ENCODE measurements at places on chromosomes 11 and 22.

DNA sequence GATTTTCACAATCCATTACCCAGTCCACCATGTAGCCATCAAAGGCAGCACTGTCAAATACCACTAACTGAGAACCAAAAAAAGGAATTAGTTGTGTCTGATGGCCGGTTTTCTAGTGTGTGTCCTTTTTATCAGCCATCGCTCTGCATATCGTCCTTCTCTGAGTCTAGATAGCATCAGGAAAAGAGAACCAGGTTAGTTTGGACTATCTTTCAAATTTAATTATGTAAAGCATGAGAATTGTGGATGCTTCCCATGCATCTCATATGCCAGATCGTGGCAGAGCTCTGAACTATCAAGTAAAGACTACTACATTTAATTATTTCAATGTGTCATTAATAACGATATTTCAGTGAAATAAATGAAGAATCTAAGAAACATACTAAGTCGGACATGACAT lies 691.9 kb downstream of the FAM181B start:
- DNase-seq: no peak

- no peak for DNase-seq
Measured at GRCh38 chr11:94814272-94814976, 46.3 kb downstream of the AMOTL1 start.

GRCh38 chr22:35312198-35313059 lies 12.7 kb downstream of the TOM1 start:
- no peak for DNase-seq

GRCh38 chr11:34339149-34340064 lies 18.4 kb downstream of the ABTB2 start:
- DNase-seq: no peak

DNA sequence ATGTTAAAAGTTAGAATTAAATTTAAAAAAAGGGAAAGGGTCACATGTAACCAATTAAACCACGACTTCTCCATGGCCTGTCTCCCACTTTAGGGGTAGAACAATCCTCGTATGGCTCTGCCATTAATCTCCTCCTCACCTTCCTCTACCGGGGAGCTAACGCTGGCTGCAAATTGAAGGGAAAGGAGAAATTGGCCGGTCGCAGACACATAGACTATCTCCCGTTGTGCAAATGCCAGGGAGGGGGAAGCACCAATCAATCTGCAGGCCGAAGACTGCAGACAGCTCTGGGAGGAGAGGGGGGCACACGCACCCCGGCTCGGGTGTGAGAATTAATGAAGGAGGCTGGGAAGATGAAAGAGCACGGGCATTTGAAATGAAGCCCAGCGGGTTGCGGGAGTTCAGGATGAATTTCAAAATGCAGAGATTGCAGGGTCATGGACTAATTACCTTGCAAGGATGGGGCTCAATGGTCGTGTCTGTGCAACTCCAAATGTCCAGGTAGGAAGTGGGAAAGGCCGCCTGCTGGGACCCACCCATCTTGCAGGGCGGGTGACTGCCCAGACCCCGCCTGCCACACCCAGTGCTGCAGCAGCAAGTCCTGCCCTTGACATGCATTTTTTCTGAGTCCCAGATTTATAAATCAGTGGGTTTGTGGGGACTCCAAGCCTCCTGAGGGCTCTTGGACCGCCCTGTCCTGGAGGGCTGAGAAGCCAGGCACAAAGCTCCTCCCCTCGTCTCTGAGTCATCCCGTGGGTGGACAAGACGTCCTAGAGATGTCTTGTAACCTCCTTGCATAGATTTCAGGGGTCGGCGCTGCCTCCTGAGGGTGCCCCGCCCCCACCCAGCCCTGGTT lies 534.2 kb downstream of the TBC1D22A start:
- no peak for DNase-seq

GRCh38 chr11:30879322-30880005 lies 293.3 kb upstream of the MPPED2 start:
- no peak for DNase-seq

DNA sequence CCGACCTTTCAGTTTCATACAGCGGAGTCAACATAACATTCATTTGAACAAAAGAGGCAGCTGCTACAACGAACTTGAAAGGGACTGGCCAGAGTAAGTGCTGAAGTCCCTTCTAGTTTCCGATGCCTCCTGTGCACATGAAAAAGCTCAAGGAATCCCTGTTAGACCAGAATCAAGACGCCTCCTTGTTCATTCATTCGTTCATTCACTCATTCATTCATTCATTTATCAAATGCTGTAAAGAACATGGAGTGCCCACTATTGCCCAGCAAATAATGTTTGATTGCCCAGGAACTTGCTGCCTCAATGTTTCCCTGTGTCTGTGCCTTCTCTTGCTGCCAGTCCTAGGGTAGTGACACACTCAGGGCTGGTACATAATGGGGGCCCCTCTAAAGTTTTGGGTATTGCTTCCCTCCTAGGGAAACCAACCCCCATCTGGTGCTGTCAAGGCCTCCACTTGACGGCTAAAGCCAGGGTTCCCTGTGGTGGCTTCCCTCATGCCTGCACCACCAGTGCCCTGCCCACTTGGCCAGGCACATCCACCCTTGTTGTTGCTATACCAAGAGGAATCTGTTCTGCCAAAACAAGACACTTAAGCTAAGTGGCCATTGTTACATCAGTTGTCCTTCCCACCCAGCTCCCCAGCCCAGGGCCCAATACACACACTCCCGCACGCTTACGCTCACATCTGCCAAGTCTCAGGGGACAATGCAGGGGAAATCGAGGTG lies 3.8 kb downstream of the TMPRSS13 start:
- no peak for DNase-seq

GRCh38 chr22:28983190-28983589 lies 78.4 kb downstream of the C22orf31 start:
- DNase-seq: no peak

DNA sequence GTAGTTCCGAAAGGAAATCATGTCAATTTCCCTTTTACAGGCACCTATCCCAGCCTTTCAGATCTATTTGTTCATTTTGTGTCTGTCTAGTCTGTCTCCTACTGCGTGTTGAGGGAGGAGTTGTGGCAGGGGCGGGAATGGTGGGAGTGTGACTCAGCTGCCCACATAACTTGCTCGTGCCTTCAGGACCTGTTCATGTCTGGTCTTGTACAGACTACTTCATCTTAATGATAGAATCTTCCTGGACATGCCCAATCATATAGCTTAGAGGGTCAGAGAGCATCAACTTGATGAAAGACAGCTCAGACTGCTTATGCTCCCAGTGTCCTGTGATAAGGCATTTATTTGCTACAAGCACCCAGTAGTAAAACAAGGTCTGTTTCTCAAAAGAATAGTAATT lies 61.0 kb upstream of the BIRC3 start:
- no peak for DNase-seq

DNA sequence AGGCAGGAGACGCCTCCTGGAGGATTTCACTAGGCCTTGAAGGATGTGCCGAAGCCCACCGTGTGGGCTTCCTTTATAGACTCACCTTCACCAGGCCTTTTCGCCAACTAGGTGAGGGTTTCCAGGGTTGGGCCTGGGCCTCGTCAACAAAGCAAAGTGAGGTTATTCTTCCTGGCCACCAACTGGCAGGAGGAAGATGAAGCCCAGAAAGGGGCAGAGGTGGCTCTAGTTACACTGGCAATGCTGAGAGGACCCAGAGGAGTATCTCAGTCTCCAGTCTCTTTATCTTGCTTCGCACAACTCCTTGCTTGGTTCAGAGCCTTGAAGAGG lies 404 bp upstream of the RELT start:
- DNase-seq: no peak

DNA sequence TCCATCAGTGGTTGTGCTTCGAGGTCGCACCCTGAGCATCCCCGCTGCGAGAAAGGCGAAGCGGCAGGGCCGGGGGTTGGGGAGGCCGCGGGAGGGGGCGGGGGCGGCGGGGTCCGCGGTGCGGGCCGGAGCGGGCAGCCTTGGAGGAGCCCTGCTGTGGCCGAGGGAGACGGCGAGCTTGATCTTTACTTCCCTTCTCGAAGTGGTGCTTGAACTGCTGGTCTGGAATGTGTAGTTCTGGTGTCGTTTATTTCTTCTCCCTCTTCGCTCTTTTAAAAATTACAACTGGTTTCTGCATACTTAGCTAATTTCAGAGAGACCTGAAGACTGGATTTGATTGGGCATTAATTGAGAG lies 1.1 kb downstream of the APLP2 start:
- no peak for DNase-seq
